ENCODE measurements at places on chromosomes 4 and X.
A peak's percentile ranks its signal among the peaks of the same experiment; 100 is the strongest.

- no peak for DNase-seq
Measured at GRCh38 chrX:126165721-126166461, at the start of gene DCAF12L2. Gene DCAF12L2, minus strand, starts transcription at chrX:126166289. Its CDS starts 365 bp downstream, at chrX:126165924.

DNA sequence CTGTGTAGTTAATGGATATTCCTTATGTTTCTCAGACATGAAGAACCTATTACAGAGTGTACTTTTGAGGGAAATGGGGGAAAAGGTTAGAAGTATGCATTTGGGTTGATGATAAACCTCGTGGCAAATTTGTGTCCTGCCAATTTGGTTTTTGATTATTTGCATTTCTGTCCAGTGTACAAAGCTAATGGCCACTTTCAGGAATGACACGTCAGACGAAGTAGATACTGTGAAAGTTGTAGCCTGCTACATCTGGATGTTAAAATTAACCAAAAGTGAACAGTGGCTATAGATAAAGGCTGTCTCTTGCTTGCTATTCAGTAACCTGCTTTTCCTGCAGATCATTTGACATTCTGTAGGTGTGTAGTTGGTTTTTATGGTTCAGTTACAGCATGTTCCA is 1.0 kb downstream of the PRDX4 start:
- no peak for DNase-seq

DNA sequence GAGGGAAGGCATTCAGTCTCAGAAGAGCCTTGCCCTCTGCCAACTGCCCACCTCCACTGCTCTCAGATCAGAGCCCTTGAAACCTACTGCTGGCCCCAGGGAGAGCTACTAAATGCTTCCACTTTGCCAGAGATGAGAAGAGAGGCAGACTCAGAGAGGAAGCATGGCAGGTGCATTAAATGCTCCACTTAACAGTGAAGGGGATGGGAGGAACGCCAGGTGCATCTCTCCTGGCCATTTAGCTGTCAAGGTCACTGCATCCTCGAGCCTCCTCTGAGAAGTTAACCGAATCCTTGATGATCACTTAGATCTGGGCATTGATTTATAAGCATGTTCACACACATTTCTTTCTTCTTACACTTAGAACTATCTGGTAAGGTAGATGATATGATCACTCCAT is 15.0 kb downstream of the TRPC5 start:
- no peak for DNase-seq

- no peak for DNase-seq
Measured at GRCh38 chrX:23292988-23293651, 41.5 kb upstream of the PTCHD1 start.

DNA sequence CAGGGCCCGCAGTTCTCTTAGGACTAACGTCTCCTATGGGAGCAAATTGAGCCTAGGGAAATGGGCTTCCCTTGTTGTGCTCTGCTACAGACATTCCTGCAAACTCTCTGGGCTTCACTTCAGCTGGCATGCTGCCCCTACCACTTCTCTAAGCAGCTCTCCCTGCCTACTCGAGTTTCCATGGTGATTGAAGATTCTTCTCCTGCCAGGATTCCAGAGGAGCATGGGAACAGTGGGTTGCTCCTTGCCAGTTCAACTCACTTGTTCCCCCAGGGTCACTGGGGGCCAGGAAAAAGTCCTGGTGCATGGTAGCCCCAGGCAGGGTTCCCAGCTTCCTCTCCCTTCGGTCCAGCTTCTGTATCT is 21.1 kb upstream of the WDR17 start:
- peak; percentile 8 for DNase-seq

GRCh38 chr4:152052451-152053057 is 291.7 kb upstream of the GATB start:
- DNase-seq = peak; percentile 40

- DNase-seq = no peak
Measured at GRCh38 chr4:83146841-83147240, 32.3 kb upstream of the PLAC8 start.

Measured in IMR-90 (cell line).